PC-9 (cell line): ENCODE measurements at places on chromosomes 13 and 19. TPM values are rescaled to one million over a fixed set of nuclear protein-coding genes. Genes with fewer than 3 reads are reported as not detected.

The ZNF570 gene
- total RNA-seq = 2.5 and 3.6 TPM in 2 replicates

DNA sequence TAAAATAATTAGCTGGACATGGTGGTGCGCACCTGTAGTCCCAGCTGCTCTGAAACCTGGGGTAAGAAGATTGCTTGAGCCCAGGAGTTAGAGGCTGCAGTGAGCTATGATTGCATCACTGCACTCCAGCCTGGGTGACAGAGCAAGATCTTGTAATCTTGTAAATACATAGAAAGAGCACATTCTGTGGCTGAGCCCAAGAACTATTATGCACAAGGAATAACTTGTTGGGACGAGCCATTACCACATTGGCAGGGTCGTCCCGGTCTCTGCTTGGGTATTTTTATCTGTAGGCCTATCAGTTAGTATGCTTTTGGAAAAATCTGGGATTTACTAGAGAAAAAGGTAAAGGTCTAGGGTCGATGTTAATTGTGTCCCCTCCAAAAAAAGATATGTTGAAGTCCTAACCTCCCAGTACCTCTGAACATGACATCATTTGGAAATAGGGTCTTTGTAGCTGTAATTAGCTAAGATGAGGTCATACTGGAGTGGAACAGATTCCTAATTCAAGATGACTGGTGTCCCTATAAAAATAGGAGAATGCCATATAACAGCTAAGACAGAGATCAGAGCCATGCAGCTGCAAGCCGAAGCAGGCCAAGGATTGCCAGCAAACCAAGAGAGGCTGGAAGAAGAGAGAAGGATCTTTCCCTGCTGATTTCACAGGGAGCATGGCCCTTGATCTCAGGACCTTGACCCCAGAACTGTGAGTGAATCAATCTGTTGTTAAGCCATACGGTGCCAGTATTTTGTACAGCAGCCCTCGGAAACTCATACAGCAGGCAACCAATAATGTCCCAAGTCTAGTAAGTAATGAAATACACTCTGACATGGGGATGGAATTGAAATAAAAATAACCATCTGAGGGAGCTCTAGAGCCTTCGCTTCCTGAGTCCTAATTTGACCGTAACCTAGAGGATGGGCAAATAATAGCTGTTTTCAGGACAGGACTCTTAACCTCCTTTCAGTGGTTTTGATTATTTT is 77.0 kb downstream of the TM9SF2 start:
- no peak overlapping the region for H3K27ac ChIP-seq
- no peaks in the 10 kb centered on the region for H3K36me3 ChIP-seq
- H3K27me3 ChIP-seq = no peaks in the 10 kb centered on the region
- no peak for DNase-seq
- H3K4me1 ChIP-seq = no peaks in the 10 kb centered on the region
- no peak overlapping the region for H3K4me3 ChIP-seq

DNA sequence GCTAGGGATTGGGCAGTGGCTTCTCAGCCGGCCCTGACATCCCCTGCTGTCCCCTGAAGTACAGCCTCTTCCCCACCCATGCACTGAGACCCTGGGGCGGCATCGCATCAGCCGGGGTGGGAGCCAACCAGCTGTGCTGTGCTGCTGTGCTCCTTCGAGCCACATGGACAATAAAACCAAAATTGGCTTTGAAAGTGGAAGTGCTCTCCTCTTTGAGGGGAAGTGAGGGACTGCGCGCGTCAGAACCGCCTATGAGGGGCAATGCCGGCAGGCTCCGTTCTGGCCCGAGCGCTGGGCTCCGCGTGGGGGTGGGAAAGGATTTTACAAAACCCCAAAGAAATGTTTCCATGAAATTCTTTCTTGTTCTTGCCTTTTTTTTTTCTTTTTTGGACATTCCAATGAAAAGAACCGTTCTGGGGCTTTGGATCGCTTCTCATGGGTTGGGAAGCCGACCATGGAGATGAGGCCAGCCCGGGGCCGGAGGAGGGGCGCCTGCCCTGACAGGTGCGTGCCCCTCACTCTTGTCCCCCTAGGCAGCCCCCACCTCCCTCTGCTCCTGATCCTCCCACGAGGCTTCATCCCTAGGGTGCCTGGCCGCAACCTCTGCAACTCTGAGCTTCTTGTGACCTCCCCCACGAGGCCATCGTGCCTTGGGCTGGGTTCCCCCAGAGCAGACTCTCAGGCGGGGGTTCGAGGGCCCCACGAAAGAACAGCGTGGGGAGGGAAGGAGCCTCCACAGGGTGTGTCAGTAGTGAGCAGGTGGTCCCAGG is 22.6 kb downstream of the KLHL26 start:
- no peak overlapping the region for H3K4me3 ChIP-seq
- H3K27me3 ChIP-seq = no peaks in the 10 kb centered on the region
- no peaks in the 10 kb centered on the region for H3K36me3 ChIP-seq
- H3K27ac ChIP-seq = no peak overlapping the region
- no peaks in the 10 kb centered on the region for H3K4me1 ChIP-seq

The IZUMO2 gene
- not detected in 2 replicates for total RNA-seq

- DNase-seq = no peak
- H3K4me1 ChIP-seq = peaks cover 6% of the 10 kb centered on the region; the same call in 1 of the 2 replicates
- no peak overlapping the region for H3K4me3 ChIP-seq
- no peaks in the 10 kb centered on the region for H3K27me3 ChIP-seq
- H3K36me3 ChIP-seq = no peaks in the 10 kb centered on the region
- H3K27ac ChIP-seq = no peak overlapping the region
Observed at GRCh38 chr13:44876782-44877324, 112.4 kb downstream of the NUFIP1 start.
